ENCODE measurements at places on chromosomes 6 and 20.

- no peak for DNase-seq
Measured at GRCh38 chr6:143485967-143486366, 25.6 kb downstream of the FUCA2 start.

GRCh38 chr6:134954272-134955000 lies 4.5 kb upstream of the ALDH8A1 start:
- DNase-seq: no peak

DNA sequence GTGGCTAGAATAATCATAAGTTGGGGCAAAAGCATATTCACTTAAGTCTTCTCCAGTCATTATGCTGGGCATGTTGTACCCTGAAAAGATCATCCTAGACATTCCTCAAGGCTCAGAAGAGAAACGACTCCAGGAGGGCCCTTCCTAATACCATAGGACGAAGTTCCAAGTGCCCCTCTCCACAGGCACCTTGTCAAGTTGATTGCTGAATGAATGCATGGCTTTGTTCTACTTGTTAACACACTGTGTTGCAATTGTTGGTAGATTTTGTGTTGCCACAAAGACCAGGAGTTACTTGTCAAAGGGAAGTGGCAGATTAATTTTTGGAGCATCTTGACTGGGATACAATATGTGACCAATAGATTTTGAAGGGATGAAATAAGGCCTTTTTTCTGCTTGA lies 194.3 kb upstream of the SMLR1 start:
- DNase-seq: no peak

- no peak for DNase-seq
Measured at GRCh38 chr20:673603-674001, 2.0 kb downstream of the SCRT2 start.

DNA sequence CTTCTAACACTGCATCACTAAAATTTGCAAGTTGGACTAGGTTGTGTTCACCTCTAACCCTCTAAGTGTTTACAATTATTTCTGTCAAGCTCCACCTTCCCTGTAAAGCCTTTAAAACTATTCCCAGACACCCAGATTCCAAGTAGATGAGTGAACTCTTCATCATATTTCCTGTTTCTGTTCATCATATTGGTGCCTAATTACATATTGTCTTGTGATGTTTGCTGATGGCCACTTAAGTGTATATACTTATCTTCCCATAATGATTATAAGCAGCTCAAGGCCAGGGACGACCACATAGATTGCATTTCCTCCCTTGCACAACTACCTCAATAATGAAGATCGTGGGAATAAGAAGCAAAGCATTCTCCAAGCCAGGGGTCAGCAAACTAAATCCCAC lies 16.8 kb downstream of the TNFRSF21 start:
- no peak for DNase-seq

DNA sequence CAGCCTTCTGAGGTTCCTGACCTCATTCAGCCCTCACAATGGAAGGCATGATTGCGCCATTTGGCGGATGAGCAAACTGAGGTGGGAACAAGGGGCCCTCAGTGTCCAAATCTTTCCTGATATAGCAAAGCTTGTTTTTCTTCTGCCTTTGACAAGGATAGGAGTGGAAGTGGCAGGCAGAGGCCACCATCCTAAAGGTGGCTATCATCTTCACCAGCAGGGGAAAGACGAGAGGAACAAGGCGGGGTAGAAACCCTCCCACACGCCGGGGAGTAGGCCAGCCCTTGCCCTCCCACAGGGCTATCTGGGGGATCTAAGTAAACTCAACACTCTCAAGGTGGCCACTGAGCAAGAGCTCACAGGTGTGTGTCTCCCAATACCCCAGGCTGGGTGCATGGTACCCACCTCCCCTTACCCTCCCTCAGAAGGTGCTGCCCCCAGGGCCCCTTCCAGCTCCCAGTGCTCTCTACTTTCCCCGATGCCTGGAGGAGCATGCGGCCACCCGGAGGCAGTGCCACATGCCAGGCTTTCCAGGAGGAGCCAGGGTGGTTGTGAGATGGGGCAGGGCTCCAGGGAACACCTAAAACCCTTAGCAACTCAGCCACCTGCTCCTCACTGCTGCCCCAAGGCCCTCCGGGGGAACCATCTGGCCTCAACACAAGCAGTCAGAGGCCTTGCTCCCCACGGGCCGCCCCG lies 11.2 kb downstream of the SPDEF start:
- peak; percentile 57 for DNase-seq

DNA sequence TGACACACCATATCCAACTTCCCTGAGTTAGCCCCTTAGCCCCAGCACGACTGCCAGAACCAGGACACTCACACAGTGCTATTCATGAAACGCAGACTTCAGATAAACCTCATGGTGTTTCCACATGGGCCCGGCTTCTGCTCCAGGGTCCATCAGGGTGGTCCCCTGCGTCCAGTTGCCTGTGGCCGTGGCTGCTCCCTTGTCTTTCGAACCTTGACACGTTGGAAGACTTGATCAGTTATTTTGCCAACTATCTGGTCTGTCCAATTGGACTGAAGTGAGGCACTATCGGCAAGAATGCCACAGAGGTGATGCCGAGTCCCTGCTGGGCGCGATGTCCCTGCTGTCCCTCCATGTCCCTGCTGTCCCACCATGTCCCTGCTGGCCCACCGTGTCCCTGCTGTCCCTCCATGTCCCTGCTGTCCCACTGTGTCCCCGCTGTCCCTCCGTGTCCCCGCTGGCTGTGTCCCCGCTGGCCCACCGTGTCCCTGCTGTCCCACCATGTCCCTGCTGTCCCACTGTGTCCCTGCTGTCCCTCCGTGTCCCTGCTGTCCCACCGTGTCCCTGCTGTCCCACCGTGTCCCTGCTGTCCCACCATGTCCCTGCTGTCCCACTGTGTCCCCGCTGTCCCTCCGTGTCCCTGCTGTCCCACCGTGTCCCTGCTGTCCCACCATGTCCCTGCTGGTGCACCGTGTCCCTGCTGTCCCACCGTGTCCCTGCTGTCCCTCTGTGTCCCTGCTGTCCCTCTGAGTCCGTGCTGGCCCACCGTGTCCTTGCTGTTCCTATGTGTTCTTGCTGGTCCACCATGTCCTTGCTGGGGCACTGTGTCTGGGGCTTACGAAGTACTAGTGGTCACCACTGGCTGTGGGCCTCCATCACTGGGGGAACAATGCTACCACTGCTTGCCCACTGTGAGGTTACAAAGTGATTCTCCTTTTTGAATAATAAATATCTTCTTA lies 251.4 kb downstream of the DLL1 start:
- DNase-seq: no peak

DNA sequence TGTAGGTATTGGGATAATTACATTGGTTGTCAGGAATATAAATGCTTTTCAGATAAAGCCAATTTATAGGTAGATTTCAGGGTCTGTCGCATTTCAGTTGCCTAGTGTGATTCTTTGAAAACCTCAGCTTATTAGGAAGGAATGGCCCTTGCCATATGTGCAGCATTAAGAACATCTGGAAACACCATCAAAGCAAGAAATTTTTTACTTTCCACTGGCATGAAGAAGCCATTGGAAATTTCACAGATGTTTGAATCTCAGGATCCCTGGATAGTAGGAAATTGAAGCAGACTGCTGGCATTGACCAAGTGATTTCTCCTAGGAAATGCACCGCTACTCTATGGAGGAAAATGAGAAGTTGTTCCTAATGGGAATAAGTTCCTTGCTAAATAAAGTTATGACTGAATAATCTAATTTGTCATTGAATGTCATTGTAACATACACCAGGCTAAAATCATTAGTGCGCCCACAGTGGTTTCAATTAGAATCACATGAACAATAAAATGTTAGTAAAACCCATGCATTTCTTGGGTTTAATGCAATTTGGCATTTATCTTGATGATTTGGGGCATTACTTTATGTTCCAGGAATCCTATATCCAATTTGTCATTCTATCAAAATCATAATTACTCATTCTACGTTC lies 950.1 kb downstream of the EPHA7 start:
- DNase-seq: no peak

DNA sequence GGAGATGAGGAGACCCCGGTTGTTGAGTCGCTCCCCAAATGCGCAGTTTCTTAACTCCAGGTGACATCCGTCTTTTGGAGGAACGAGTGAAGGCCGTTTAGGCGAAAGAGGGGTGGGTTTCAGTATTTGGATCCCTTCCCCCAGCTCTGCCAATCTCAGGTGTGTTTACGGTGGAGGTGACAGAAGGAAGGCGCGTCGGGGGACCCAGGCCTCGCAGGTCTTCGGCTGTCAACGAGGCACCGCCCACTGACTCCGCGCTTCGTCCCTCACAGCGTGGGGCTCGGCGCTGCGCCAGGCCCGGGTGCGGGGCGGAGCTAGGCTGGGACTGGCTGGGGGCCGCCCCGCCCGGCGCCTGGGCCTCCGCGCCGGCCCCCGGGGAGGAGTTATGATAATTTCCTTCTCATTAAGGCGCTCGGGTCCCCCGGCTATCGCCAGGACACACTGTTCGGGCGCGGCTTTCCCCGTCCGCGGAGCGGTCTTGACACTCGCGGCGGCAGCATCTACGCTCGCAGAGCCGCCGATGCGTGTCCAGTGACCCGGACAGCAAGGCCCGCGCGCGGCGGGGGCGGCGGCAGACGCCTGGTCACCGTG lies at the start of gene TFAP2C:
TSS of gene TFAP2C (plus strand) at position 434 of the 591 bp plus-strand sequence. CDS start 239 bp downstream, outside the sequence.
- no peak for DNase-seq

DNA sequence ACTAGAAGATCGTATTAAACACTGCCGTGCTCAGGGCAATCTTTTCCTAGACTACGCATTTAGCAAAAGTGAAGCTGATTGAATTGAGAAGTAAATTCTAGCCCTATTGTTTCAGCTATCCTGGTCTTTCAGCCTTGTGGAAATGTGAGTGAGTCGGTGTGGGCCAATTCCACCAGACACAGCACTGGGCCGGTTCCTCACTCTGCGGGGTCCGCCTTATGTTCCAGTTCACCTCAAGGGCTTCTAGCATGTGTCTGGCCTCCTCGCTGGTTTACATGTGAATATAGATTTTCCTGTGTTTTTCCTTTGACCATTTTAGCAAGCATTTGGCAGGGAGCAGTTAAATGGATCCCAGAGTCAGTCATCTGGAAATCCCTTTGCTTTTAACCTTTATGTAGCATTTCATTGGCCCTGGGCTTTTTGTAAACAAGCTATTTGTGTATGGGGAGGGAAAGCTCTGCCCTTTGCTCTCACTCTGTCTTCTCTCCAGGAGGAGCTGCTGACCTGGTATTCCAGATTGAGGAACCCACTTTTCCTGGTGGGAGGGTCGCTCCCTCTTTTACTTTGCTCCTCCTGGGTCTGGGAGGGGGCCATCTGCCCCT lies 12.4 kb upstream of the GTSF1L start:
- DNase-seq: no peak

DNA sequence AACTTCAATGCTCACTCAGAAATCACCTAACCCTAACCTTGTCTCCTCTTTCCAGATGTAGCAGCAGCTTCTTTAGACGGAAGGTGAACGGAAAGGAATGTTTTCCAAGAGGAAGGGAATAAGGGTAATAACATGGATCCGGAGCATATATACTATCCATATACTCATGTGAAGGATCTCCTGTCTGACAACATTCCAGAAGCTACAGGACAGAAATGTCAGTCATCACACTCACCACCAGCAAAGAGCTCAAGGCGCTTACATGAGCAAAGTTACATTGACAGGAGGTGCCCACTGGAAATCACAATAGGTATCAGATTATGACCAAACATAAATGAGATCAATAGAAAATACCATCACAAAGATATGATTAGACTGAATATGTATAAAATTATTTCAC lies 122.1 kb upstream of the CCDC28A start:
- DNase-seq: no peak

Measured in renal pelvis (tissue), 12 donors.